Stimulated activated CD8-positive, alpha-beta memory T cell treated with anti-CD3 and anti-CD28 coated beads, Interleukin-4, amount 100 ng/mL, for 1 hour (primary cell): ENCODE measurements at places on chromosomes 16 and 17.

DNA sequence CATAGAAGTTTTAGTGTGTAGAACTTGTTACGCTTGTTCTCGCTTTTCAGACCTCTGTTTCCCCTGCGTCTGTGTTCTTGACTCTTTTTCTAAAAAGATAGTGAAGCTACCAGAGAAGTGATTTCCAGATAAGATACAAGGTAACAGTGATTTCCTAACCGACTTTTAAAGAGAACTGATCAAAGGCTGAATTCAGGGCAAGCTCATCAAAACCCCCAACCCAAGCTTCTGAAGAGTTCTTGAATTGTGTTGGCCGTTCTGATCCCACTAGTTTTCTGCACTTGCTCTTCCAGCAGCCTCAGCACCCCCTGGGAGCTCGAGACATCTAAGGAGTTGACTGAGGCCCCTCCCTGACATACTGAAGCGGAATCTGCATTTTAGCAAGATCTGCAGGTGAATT is 12.7 kb upstream of the NSMCE1 start:
- no peak for DNase-seq

DNA sequence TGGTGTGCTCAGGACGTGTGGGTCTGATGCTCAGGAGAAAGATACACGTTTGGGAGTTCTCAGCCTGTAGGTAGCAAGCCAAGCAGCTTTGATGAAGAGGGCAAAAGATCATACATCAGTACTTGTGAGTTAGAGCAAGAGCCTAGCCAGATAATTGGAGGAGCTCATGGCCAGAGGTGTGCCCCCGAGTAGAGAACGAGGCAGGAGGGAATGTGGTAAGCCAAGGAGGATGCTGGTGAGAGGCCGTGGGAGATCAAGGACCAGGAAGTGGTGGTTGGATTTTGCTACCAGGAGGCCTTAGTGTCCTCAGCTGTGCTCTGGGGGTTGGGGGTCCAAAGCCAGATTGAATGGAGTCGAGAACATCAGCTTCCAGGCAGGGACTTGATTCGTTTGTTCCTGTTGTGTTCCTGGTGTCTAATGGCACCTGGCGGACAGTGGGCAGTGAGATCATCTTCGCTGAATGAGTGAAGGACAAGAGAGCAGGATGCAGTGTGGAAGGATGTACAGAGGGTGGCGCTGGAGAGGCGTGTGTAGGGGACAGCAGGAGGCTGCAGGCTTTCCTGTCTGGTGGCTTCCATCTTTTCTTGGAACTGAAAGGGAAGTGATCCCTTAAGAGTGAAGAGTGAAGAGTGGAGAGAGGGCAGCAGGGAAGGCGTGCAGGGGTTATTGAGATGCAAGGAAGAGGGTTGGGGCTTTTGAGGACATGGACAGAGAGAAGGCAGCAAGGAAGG is 11.6 kb downstream of the FBXL19 start:
- no peak for DNase-seq

GRCh38 chr17:19744922-19745757 is 3.0 kb downstream of the ALDH3A1 start:
- DNase-seq, result peak; percentile 60

- DNase-seq, result no peak
Measured at GRCh38 chr17:10292057-10292937, 80.5 kb downstream of the MYH13 start.

- DNase-seq, result no peak
Measured at GRCh38 chr17:45155483-45155882, 6.2 kb upstream of the HEXIM2 start.

DNA sequence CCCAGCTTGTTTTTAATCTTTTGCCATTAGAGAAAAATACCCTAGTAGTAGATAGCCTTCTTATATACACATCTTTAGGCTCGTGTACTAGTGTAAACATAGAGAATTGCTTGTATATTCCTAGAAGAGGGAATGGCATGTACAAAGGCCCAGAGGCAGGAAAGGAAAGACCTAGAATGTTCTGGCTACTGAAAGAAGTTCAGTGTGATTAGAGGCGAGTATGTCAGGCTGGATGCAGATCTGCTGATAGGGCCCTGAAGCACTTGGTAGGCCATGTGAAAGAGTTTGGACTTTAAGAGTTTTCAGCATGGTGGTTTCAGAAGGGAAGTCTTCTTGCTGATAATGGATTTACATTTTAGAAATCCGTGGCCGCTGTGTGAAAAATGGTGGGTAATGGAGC is 17.4 kb downstream of the CTCF start:
- DNase-seq, result no peak

- no peak for DNase-seq
Measured at GRCh38 chr17:3808701-3809100, 7.7 kb upstream of the ITGAE start.

DNA sequence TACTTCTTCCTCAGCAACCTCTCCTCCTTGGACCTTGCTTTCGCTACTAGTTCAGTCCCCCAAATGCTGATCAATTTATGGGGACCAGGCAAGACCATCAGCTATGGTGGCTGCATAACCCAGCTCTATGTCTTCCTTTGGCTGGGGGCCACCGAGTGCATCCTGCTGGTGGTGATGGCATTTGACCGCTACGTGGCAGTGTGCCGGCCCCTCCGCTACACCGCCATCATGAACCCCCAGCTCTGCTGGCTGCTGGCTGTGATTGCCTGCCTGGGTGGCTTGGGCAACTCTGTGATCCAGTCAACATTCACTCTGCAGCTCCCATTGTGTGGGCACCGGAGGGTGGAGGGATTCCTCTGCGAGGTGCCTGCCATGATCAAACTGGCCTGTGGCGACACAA is 429 bp downstream of the OR2C1 start:
- DNase-seq, result no peak

DNA sequence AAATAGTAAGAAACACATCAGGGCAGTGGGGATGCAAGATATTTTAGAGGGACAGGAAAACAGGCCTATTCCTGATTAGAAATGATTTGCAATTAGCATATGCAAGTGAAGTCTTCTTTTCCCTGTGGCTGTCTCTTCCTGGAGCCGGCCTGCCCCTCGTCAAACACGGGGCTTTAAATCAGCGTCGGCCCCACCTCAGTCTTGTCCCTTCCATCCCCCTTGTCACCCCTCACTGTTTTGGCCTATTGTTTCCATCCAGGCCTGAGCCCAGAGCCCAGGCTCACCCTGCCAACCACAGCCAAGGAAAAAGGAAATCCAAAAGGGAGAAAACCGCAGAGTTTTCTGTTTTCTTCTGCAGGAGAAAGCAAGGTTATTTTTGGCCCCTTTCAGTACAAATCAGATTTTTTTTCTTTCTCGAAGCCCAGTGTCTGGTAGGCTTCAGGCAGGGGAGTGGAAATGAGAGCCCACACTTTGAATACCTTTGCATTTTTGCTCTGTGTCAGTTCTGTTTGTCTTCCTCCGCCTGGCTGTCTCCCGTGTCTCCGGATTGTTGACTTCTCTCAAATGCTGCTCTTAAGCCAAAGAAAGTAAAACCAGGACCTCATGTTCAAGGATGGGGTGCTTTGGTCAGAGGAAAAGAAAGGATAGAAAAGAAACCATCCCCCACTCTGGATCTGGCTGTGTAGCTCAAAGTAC is 399.9 kb upstream of the CDH11 start:
- no peak for DNase-seq

GRCh38 chr17:45088741-45089140 is 27.6 kb downstream of the NMT1 start:
- no peak for DNase-seq

GRCh38 chr16:56193951-56194726 is 2.9 kb downstream of the GNAO1 start:
- peak; percentile 24 for DNase-seq

DNA sequence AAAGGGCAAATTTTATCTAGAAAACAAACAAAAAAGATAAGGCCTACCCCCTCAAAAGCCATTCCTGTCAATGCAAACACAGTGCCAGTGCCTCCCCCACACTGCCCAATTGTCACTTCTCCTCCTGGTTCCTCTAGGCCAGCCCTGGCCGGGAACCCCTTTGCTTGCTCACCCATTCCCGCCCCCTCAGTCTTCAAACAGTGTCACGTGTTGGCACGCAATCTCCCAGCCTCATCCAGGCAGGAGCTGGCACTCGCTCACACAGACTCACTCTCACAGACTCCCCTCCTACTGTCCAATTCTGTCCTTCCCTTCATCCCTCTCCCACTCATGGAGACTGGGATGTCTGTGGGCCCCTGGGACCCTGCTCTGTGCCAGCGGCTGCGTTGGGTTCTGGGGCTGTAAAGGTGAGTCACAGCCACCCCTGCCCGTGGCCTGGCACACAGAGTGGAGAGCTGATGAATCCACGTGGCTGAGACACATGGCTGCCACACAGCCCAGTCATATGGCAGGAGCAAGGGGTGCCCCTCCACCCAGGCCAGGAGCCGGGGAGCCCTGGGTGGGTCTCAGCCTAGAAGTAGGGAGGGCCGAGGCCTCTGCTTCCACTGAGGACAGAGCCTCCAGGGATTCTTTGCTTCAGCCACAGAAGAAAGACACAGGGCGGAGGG is 54.8 kb downstream of the VAC14 start:
- DNase-seq, result no peak

DNA sequence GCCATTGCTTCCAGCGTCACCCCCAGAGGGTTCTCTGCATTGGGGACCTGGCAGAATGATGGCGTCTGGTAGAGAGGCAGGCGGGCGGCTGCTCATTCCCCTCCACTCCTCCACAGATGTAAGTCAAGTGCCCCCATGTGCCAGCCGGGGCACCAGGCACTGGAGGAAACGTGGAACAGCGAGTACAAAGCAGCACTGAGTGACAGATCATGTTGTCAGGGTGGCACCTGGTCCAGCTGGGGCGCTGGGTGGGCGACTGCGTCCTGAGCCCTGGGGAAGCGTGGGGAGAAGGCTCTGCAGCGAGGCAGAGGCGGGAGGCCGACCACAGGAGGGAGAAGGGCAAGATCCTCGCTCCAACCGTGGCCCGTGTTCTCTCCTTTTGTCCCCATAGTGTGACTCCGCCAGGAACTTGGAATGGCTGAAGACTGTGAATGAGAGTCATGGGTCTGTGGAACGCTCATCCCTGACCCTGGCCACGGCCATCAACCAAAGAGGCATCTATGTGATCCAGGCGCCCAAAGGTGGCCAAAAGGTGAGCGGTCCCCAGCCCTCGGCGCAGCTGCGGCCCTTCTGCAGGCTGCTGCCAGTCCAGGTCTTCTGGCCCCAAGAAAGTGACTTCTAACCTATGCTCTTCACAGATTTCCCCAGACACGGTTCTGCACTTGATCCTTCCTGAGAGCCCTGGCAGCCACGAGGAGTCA is 76.7 kb downstream of the RNF213 start:
- DNase-seq, result no peak

DNA sequence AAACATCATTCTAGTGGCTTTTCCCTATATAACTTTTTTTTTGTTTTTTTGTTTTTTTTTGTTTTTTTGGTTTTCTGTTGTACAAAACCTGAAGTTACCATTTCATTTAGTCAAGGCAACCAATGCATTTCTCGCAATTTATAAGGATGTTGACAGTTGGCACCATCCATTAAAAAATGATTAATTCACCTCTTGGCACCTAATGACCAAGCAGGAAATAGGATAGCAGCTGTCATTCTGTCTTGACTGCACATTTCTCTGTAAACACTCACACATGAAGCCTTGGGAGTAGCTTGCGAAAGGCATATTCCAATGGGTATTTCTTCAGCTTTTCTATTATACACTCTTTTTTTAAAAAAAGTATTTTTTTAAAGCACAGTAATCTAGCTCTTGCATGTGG is 77.5 kb downstream of the SYCE1L start:
- no peak for DNase-seq

DNA sequence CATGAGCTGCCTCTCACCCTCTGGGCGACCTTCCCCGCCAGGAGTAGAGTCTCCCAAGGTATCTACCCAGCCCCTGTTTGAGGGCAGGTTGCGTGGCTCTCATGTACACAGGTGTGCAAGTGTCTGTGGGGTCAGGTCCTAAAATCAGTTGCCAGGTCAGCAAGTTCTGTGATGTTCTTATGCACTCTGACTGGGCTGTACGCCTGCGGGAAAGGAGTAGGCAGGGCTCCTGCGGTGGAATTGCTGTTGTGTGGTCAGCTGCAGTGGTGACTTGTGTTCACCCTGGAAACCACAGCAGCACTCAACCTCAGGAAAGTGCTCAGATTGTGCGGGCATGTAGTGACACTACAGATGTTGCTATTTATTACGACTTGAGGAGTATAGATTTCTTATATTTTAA is 19.4 kb downstream of the NARF start:
- DNase-seq, result no peak

- DNase-seq, result no peak
Measured at GRCh38 chr17:28975646-28976045, 24.3 kb upstream of the PHF12 start.

- DNase-seq, result no peak
Measured at GRCh38 chr17:81514489-81514738, 1.8 kb upstream of the ACTG1 start.

- no peak for DNase-seq
Measured at GRCh38 chr16:4461250-4462085, 13.0 kb downstream of the NMRAL1 start.
